ENCODE measurements at places on chromosomes 4 and X.

DNA sequence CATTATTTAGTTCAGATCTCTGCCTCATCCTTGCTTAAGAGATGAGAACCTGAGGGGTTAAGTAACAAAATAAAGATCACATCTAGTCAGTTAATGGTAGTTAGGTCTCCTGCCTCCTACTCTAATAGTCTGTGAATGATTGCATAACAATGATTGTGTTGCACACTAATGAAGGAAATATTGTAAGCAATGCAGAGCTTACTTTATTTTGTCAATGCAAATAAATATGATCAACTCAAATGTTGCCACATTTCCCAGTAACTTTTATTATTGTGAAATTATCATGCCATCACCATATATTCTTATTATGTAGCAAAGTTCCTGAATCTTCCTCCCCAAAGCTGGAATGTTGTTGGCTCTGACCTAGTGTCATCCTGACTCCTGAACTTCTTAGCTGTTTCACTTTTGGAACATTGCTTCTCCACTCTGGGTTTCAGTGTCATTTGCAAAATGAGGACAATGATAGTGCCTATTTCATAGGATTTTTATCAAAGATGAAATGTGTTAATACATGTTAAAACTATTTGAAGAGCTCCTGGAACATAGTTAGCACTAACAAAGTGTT lies 17.0 kb upstream of the GABRA4 start:
- DNase-seq, result no peak

DNA sequence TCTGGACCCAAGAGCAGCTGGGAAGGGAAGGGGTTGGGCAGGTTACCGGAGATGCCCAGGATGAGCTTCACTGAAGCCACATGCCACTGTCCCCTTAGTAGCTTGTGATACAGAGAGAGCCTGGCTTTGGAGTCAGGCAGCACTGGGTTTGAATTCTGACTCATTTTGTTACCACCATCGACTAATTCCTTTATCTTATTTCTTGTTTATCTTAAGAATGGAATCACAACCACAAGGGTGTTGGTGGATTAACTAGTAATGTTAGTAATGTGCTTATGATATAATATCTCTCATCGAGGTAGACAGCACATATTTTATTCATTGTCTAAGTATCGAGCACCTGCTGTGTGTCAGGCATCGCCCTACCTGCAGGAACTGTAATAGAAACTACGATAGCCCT lies 17.7 kb upstream of the STX18 start:
- no peak for DNase-seq

DNA sequence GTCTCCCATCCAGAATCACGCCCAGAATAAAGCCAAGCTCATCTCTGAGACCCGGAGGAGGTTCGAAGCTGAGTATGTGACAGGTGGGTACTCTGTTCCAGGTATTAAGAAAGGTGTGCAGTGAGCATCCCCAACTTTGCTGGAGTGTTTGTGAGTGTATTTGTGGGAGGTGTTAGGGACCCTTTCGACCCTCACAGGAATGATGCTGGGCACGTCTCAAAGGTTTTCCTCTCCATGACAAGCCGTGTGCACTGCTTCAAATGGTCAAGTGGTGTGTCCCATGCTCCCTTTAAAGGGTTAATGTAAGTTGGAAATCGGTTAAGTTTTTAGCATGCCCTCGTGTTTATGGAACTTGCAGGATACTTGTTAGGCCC lies 442 bp downstream of the MOSPD2 start:
- DNase-seq, result no peak

- no peak for DNase-seq
Measured at GRCh38 chr4:86006057-86006456, 353.8 kb downstream of the MAPK10 start.

- DNase-seq, result no peak
Measured at GRCh38 chr4:29295280-29295679, 1424.9 kb upstream of the PCDH7 start.

GRCh38 chrX:149715468-149715867 lies 3.6 kb downstream of the MAGEA11 start:
- DNase-seq, result no peak

- no peak for DNase-seq
Measured at GRCh38 chrX:7730071-7730470, 112.9 kb upstream of the VCX start.

DNA sequence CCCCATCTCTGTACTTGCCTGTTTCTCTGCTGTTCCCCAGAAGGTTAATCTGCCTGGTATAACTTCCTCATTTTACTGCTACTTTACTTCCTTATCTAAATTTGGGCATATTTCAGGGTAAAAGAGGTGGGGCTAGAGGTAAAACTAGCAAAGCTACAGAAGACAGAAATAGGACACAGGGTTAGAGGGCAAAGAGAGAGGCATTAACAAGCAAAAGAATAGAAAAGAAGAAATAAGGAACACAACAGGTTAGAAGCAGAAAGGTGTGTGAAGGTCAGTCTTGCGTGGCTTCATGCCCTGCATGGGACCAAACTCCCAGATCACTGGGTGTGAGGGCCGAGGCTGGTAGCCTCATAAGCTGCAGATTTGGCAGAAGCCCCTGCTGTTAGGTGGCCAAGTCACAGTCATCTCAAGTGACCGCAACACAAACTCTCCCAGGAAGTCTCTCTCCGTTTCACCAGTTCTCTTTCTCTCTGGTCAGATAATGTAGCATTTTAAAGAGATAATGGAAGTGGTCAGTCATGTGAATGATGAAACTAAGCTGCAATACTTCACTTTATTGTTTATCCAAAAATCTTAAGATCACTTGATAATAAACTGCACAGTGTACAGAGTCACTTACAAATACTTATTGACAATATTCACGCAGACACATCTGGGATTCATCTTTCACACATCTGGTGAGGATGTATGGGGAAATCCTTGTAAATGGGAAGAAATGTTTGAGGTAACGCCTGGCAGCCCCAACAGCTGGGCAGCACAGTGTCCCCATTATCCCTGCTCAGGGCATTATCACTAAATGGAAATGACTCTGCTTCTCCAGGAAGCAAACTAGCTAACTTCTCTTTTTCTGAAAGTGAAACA lies 16.4 kb downstream of the TMEM154 start:
- DNase-seq, result no peak

DNA sequence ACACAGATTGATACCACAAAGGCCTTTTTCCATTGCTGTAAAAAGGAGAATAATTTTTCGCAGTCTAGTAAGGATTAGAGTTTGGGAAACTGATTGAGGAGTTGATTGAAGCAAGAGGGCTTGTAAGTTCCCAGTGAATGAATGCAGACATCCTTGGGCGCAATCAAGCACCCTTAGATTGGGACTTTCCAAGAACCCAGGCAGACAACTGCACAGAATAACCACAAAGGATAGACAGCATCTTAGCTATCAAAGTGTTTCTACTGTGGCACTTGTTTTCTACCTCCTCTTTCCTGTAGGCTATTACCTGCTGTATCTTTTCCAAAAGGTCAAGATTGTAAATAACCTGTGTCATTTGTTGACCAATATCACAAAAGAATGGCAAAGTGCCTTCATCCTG lies 2.6 kb downstream of the COX18 start:
- no peak for DNase-seq

DNA sequence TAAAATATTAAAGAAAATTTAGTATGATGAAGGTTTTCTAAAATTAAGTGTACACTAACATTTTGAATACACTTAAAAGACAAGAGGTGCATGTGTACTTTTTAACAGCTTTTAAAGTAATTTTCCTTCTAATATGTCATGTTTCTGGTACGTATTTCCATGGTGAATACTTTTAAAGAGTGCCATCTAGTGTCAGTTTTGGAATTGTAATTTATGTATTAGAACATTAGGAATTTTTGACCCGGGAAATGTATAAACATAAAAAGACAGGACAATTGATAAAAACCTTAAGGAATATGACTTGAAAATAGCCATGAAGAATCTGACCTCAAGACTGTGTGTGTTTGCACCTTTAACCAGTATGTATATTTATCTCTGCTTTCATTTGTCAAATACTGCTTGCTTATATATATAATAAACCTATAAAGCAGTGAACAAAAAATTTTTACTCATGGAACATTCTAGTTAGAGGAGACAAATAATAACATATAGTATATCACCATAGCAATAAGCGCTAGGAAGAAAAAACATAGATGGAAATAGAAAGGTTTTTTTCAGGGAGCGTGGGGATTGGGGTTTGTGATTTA lies 7.2 kb downstream of the GSTCD start:
- DNase-seq, result no peak

DNA sequence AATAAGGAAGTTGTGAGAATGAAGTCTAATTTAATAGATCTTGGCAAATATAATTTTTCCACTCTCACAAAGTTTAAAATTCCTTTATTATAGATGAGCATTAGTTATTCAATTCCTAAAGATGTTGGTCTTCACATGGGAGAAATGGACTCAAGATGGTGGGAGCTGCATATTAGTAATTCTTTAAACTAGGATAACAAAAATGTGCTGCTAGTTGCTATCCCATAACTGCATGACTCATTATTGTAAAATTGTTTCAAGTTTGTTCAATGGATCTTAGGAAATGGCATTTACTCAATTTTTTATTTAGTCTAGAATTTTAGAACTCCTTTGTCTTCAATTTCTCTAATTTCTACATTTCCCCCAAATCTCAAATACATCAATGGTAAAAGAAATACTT lies 155.8 kb downstream of the ATP10D start:
- DNase-seq, result no peak

DNA sequence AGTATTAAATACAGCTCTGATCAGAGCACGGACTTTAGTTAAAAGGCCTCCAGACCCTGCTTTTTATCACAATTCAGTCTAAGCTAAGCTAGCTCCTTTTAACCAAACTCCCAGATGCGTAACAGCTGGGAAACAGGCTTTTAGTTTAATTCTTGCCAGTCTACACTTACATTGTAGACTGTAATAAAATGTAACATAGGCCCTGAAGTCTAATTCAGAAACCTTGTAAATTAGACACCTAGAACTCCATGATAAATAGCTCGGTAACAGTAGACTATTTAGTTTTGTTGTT lies 20.1 kb downstream of the FBXO8 start:
- DNase-seq, result no peak
